Central memory CD4-positive, alpha-beta T cell (primary cell): ENCODE measurements at places on chromosomes 6 and 20.
A peak's percentile ranks its signal among the peaks of the same experiment; 100 is the strongest.

DNA sequence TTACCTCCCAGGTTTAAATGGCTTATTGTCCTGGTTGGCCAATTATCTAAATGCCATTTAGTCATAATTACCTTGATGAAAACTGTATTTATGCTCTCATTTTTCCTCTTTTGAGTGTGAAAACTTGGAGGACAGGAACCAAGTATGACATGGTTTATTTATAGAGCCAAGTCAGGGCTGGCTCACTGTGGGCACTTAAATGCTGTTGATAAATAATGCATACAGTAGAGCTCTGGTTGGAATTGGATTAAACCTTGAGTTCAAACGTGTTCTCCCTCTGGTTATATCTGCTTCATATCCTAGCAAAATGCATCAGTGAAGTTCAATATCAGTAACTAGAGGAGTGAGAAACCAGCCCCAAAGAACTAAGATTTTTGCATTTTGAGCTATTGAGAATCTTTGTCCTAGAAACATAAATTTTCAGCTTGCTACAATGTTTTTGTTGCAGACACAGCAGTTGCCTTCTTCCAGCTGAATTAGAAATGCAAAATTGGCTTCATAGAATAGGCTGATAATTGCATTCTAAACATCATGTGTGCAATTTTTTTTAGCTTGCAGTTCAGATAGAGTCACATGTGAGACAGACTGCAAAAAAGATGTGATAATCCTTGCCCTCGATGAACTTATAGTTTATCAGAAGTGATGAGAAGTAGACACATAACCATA lies 255.8 kb downstream of the BTBD3 start:
- DNase-seq, result no peak

DNA sequence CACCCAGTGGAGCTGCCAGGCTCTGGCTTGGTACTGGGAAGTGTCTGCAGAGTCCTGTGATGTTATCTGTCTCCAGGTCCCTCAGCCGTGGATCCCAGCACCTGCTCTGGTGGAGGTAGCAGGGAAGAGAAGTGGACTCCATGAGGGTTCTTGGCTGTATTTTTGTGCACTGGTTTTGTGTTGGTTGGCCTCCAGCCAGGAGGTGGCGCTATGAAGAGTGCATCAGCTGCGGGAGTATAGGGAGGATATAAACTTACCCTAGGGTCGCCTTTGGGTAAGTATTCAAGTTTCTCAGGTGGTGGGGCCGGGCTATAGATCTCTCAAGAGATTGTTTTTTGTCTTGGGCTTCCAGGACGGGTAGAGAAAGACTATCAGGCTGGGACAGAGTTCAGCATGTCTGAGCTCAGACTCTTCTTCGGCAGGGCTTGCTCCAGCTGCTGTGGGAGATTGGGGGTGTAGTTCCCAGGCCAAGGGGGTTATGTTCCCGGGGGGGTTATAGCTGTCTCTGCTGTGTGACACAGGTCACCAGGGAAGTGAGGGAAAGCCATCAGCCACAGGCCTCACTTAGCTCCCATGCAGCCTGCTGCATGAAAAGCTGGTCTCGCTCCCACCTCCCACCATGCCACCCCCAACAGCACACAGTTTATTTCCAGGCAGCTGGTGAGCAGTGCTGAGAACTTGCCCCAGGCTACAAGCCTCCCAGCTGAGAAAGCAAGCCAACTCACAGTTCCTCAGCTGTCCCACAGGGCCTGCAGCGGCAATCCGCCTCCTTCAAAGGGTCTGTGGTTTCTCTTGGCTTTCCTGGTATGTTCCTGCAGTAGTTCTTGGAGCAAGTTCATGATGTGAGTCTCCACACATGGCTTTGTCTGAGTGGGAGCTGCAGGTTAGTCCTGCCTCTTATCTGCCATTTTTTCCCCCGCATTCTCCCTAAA lies 115.7 kb downstream of the AIG1 start:
- DNase-seq, result no peak

DNA sequence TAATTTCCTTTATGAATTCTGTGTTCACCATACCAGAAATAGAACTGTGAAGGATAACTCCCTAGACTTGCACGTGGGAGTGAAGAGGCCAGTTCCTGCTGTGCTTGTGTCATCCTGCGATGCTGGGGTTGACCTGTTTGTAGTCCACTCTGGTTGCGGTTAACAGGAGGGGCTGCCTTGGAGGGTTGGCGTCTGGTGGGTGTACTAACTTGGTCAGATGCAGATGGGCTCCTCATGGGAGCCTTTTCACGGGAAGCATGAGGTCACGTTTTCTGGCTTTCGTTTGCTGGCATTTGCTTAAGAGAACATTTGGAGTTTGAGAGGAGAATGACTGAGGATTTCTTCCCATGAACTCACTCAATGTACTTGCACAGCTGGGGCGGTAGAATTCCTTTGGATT lies 41.2 kb downstream of the IGF2R start:
- no peak for DNase-seq

DNA sequence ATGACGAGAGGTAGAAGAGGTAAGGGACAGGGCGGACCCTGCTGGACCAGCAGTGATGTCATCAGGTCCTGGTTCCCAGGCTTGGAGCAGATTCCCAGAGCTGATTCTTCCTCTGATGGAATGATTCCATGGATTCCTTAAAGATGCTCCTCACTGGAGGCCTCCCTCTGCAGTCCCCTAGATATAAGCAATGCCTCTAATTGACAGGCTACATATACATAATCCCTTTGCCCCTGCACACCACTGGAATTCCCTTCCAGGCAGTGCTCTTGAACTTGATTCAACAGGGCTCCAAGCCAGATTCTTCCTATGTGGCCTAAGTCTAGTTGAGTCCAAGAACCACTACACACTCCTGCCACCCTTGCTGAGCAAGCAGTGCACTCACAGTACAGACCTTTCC lies 52.3 kb upstream of the L3MBTL3 start:
- DNase-seq, result no peak

- no peak for DNase-seq
Measured at GRCh38 chr6:30570740-30571074, 535 bp upstream of the ABCF1 start.

GRCh38 chr6:151524059-151524458 lies 30.2 kb downstream of the CCDC170 start:
- DNase-seq, result no peak

GRCh38 chr20:24465159-24465558 lies 4.3 kb upstream of the SYNDIG1 start:
- DNase-seq, result no peak

DNA sequence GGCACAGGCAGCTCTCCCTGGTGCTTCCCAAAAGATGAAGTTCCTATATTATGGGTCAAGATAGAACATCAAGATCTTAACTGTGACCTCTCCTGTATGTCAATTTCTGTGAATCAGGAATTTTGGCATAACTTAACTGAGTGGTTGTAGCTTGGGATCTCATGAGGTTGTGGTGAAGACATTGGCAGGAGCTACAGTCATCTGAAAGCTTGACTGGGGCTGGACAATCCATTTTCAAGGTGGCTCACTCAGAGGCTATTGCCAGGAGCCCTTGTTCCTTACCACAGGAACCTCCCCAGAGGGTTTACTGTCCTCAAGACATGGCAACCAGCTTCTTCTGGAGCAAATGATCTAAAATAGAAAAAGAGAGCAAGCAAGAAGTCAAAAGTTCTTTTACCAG lies 252.2 kb downstream of the ADGB start:
- no peak for DNase-seq

DNA sequence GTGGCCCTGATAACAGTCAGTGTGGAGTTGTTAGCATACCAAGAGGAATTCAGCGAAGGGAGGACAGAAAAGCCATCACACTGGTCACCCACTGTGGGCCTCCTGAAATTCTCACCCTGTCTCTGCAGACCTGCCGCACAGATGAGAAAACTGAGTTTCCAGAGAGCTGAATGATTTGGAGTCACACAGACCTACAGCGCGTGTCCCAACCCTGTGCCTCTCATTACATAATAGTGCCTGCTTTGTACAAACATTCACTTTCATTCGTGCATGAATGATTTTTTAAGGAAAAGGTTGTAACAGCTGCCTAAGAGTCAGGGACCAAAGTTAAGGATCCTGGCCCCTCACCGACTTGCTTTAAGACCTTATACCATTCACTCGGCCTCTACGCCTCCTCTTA lies 62.7 kb downstream of the THBS2 start:
- no peak for DNase-seq

DNA sequence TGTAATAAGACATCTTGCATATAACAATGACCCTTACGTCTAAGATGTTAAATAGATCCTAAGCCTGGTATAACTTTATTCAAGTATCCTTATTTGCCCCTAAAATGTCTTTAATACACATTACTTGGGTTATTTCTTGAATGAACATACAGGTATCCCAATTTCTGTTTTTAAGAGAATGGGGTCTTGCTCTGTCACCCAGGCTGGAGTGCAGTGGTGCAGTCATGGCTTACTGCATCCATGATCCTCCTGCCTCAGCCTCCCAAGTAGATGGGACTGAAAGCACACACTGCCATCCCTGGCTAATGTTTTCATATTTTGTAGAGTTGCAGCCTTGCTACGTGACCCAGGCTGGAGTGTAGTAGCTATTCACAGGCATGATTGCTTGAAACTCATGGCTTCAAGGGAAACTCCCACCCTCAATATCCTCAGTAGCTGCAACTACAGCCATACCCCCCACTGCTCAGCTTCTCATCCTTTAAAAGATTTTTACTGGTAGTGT lies 10.4 kb upstream of the ZNFX1 start:
- DNase-seq, result no peak

DNA sequence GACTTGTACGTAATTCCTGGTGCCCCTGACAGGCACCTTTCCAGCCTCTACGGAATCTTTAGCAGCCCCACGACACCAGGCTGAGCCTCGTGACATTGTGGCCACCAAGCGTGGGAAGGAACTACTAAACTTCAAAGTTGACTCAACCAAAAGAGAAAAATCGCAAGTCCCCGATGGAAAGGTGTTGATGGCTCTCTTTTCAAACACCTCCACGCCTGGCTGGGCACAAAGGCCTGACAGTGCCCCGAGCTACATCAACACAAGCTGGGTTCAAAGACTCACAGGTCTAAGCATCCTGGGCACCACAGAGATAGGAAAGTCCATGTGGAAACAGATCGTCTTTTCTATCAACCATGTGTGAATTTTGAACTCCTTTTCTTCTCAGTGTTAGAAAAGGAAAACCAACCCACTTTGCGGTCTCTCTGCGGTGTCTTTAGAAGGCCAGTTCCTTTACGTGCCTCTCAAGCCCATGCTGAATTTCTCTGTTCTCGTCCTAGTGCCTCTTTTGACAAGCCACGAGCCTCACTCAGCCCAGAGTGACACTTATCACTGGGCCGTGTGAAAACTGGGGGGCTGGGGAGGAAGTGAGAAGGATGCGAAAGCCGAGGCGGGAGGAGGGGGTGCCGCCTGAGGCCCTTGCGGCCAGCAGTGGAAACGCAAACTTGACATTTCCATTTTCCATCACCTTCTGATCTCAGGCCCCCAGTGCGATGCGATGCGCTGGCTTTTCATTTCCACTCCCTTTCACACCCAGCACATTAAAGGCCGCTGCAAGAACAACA lies 59.4 kb downstream of the GFOD1 start:
- peak; percentile 39 for DNase-seq

DNA sequence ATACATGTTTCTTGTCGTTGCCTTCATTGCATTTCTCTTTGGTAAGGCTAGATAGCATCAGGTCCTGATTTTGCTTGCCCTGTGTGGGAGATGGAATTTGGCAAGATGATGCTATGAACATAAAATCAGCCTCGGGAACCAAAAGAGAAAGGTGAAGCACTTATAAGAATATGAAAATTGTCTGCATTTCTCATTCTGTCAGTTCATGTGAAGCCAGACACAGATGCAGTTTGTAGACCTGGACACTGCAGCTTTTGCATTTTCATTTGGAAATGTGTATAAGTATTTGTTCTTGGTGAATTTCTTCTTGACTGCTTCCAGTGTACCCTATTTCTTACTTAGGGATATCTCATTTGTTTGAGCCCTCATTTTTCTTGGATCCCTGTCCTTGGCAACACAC lies 1.3 kb downstream of the YWHAB start:
- DNase-seq, result no peak

DNA sequence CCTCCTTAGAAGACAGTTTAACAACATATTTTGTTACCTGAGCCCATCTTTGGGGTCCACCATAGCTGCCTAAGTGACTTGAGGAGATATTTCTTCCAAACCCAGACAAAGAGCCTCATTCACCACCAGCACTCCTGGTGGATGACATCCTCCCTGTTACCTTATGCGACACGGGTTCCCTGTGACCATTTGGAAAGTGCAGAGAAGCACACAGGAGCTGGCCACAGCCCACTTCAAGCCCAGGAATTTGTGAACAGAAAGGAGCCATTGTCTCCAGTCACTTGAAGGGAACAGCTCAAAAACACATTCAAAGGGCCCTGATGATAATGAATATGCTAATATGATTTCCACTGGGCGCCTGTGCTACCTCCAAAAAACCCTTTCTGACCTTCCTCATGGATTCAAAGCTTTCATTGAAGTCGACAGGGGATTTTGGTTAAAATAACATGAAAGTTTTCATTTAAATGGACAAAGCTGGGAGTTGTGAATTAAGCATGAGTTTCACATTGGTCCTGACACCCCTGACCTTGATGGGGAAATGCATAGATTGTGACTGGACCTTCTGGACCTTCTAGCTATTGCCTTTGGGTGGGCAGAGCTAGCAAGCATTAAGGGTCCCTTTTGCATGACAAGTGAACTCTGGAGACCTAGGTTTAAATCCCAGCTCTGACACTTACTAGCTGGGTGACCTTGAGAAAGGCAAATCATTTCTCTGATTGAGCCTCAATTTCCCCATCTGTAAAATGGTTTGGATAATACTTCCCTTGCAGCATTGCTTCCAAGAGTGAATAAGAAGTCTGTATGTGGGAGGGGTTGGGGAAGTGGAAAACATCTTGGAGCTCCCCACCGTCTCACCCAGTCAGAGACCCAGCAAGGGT lies 83.3 kb upstream of the SIRPA start:
- DNase-seq, result no peak

- no peak for DNase-seq
Measured at GRCh38 chr20:51930775-51931174, 128.5 kb upstream of the SALL4 start.

DNA sequence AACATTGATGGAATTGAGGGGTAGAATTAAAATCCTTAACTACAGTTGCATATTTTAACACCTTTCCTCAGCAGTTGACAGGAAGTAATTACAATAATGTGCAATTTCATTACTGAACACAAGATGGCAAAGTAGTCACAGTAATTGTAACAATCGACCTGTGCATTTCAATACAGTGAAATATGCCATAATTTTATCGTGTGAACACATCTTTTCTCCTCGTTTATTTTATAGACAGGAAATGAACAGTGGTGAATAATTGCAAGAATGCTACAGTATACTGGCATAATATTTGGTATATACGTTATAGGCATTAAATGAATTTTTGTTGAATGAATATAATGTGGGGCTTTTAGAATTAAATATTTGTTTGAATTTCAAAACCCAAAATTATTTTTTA lies 25.0 kb downstream of the CYB5R4 start:
- DNase-seq, result peak; percentile 27

- DNase-seq, result no peak
Measured at GRCh38 chr20:10510216-10510615, 75.1 kb downstream of the SLX4IP start.

DNA sequence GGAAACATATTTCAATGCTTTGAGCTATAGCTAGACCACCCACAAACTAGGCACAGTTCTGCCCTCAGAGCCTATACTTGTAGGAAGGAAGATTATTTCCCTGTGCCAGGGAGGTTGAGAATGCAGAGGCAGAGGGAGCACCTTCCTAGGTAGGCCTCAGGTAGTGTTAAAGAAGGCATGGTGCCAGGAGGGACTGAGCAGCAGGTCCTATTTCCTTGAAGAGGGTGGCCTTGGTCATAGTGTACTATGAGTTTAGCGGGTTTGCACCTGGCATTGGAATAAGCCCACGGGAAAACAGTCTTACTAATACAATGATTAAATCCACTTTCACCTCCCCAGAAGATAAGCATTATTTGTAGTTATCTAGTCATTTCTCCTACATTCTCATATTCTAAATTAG lies 375.4 kb downstream of the CDKAL1 start:
- DNase-seq, result no peak

- no peak for DNase-seq
Measured at GRCh38 chr6:43707767-43708166, 20.2 kb upstream of the MRPS18A start.
